ENCODE measurements at places on chromosomes 7 and 10.

DNA sequence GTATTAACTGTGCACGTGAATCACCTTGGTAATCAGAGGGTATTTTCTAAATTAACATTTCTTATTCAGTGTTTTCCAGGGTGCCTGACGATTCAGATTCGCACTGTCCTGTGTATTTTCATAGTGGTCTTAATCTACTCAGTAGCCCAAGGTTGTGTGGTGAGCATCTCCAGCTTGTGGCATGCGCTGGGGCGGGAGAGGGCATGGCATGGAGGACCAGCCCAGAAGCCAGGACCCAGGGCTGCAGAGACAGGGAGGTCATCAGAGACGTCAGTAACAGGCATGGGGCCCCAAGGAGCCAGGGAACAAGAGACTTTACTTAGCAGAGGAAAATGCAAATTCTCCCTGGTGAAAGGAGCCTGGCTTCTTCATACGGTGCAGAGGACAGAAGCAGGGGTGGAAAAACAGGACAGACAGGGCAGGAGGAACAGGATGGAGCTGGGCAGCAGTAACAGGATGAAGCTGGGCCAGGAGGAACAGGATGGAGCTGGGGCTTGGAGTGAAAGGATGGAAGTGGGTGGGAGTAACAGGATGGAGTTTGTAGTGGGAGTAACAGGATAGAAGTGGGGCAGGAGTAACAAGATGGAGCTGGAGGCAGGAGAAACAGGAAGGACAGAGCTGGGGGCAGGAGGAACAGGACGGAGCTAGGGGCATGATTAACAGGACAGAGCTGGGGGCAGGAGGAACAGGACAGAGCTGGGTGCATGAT is 110.9 kb downstream of the ADCY1 start:
- no peak for DNase-seq

- DNase-seq, result no peak
These were observed 68.8 kb downstream of the PCGF5 start for GRCh38 chr10:91289305-91289704.

GRCh38 chr7:36131499-36131898 is 21.6 kb upstream of the EEPD1 start:
- DNase-seq, result no peak

- DNase-seq, result no peak
These were observed 83.5 kb downstream of the FAS start for GRCh38 chr10:89074120-89074519.

GRCh38 chr7:157460721-157461120 is 123.9 kb downstream of the DNAJB6 start:
- no peak for DNase-seq

- DNase-seq, result no peak
These were observed 168.3 kb downstream of the MYOF start for GRCh38 chr10:93313798-93314197.

DNA sequence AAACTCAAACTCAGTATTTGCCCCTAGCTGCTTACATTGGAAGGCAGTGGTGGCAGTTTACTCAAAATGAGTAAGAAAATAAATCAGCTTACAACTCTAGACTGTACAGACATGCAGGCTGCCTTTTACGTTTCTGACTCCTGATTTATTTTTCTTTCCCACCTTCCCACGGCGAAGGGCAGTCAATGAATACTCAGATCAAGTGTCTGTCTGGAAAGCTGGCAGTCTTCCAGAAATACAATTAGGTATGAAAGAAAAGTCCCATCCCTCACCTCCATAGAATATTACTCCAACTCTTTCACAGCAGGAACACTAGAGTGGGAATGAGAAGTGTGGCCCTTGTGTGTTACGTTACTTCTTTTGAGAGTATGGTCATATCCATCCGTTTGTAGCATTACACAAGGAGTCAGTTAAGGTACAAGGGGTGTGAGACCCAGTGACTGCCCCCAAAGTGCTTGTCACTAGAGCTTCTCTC is 1.3 kb upstream of the PAPSS2 start:
- no peak for DNase-seq

- DNase-seq, result no peak
These were observed 71.5 kb downstream of the EVX1 start for GRCh38 chr7:27314111-27314510.

DNA sequence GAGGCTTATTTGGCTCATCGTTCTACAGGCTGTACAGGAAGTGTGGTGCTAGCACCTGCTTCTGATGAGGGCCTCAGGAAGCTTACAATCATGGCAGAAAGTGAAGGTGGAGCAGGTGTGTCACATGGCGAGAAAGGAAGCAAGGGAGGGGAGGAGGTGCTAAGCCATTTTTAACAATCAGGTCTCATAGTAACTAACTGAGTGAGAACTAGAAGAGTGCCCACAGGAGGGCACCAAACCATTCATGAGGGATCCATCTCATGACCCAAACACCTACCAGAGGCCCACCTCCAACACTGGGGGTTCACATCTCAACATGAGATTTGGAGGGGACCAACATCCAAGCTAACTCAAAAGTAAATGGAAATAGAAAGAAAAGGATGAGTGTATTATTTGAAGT is 78.1 kb downstream of the CXCL12 start:
- DNase-seq, result no peak

GRCh38 chr10:128268015-128268722 is 141.9 kb upstream of the MKI67 start:
- DNase-seq, result peak; percentile 12

DNA sequence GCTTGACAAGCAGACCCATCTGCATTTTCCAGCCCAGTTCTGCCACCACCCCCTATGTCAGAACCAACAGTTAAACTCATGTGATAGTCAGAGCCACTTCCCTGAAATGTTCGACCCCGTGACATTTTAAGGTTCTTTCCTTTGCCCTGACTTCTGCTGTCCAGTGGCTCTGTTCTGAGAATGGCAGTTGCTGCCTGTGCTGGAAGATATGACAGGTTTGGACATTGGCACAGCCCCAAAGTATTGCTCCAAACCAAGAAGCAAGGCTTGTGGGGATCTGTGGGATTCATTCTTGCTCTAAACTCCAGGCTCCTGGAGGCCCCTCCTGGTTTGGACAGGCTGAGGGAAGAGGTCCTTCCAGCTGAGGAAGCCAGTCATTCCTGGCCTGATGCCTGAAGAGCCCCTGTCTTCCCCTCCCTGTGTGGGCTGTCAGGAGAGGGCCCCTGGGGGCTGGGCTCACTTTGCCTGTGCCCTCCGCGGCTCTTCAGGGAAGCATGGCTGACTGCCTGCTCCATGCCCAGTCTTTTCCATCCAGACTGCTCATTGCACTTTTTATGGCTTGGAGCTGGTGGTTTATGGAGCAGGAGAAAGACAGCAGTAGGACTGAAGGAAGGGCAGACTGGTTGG is 138.0 kb downstream of the CDH23 start:
- no peak for DNase-seq

- DNase-seq, result no peak
These were observed 60.2 kb downstream of the VCL start for GRCh38 chr10:74058071-74058470.

GRCh38 chr10:56360583-56360966 is 484 bp downstream of the ZWINT start:
- DNase-seq, result no peak

- DNase-seq, result no peak
These were observed 36.8 kb downstream of the COL28A1 start for GRCh38 chr7:7498856-7499255.

DNA sequence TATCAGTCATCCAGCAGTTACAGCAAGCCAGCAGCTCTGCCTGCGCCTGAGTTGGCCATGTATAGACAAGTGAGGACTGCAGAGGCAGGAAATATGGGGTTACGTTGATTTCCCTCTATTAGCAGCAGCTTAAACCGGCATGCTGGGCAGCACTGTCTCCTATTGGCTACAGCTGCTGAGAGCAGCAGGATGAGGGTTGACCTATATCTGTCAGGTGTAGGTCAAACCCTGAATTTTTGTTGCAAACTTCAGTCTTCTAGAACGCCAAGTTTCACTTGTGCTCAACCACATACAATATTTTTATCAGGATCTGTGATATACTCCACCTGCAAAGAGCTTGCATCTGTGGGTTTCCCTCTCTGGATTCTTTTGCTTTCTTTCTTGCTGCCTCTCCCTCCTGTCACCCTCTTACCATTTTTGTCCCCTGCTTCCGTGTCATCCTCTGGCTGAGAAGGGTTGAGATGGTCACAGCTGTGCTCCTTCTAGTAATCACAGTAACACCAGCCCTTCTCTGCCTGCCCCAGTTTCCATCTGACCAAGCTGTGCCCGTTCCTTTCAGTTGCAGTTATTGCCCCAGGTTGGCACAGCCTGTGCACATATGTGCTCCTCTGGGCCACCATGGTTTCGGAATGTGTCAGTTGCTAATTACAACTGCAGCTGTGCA is 23.8 kb upstream of the GLCCI1 start:
- DNase-seq, result no peak

DNA sequence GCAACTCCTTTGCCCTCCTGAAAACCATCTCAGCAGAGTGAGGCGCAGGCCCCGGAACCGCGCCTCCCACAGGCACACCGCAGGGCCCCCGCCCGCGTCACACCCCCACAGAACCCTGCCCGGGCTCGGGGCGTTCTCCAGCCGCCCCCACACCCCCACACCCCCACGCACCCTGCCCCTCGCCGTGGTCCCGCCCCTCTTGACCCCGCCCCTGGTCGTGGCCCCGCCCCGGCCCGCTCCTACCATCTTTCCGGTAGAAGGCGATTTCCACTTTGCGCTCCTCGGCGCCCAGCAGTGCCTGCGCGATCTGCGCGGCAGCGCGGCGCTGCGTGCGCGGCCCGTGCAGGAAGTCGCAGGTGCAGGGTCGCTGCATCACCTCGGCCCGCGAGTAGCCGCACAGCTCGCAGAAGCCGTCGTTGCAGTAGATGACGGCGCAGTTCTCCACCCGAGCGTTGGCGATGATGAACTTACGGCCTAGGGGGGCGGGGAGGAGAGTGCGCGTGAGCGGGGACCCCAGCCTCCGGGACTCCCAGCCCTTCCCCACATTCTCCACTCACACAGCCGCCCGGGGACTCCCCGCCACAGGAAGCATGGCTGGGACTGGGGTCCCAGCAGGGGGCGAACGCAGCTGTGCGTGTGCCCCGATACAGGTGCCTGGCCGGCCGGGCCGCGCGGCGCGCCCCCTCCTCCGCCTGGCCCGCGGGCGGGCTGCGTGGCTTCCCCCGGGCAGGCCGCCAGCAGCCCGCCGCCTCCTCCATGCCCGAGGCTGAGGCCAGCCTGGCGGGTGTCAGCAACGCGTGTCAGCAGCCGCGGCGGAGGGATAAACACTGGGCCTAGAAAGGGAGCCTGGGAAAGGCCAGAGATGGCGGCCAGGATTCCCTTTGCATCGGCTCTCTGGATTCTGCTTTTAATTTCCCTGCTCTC is 3.4 kb downstream of the KCNH2 start:
- peak; percentile 55 for DNase-seq

DNA sequence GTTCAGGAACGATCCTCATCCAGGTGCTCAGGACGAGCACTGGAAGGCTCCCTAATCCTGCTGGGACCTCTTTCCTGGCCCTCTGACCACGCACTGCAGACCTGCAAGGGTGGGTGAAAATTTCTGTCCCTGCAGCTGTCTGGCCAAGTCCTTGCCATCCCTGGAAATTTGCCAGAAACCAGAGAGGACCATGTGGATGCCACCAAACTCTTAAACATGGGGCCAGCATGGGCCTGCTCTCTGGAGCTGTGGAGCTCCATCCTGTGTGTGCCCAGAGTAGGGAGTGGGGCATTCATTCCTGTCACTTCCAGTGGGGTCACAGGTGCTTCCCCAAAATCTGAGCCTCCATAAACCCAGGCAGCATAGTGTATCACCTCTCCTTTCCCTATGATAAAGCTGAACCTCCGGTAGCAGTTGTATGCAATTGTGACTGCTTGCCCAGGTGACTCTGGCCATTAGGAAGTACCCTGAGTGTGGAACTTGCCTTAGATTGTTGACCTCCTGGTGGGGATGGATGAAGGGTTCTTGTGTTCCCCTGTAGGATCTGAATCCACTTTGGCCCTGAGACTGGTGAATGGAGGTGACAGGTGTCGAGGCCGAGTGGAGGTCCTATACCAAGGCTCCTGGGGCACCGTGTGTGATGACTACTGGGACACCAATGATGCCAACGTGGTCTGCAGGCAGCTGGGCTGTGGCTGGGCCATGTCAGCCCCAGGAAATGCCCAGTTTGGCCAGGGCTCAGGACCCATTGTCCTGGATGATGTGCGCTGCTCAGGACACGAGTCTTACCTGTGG is 57.1 kb downstream of the DMBT1 start:
- no peak for DNase-seq

DNA sequence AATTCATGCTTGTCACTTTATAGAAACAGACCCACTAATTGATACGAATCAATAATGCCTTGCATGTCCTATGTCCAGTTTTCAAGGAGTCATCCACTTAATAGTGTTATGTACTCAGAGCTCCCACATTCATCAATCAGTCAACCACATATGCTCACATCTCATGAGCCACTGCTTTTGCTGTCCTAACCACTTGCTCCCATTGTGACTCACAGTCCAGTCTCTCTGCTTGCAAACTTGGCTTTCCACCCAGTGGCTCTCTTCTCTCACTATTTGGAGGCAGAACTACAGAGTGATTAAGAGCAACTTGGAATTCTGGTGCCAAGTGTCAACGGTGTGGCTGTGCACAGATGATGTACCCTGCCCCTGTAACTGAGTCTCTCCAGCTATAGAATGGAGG is 166.0 kb downstream of the SNX13 start:
- DNase-seq, result no peak

- DNase-seq, result no peak
These were observed 80.4 kb downstream of the UBE3C start for GRCh38 chr7:157219154-157219553.

DNA sequence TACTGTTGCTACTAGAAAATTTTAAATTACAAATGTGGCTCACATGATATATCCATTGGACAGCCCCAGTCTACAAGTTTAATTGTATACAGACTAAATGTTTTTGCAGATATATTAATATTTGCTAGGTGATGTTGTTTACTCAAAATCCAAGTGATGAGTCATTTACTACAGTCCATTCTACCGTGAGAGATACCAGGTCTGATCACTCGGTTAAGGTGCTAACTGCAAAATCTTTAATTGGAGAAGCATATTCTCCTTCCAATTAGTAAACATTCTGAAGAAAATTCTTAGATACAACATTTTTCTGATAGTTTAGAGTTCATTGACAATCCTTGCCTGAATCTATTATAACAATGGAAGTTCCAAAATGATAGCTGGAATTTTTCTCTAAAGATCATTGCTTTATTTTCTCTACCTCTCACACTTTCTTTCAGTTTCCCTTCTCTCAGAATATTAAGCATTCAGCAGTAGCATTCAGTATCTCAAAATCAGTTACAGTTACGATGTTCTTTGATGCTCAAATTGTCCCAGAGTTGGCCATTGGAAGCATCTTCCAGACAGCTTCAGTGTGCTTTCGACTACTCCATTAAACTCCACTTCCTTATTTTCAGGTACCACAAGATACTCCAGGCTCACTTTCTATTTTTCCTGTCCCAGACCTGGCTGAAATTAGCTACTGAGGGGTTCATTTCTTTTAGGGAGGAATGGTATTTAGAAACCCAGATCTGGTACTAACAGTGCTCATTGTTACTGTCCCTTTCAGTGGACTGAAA is 2.3 kb downstream of the ABCB1 start:
- DNase-seq, result no peak

GRCh38 chr7:37986908-37987330 is 66.5 kb downstream of the EPDR1 start:
- no peak for DNase-seq

- DNase-seq, result no peak
These were observed 29.4 kb upstream of the TNRC18 start for GRCh38 chr7:5452937-5453540.

GRCh38 chr10:71964098-71964742 is at the start of gene CHST3:
CHST3 (plus strand) TSS chr10:71964395; CDS start chr10:72005843, 41,448 bp downstream.
- peak; percentile 1 for DNase-seq

All from NCI-H1930 (cell line).